ENCODE measurements at places on chromosomes 3 and 15.

DNA sequence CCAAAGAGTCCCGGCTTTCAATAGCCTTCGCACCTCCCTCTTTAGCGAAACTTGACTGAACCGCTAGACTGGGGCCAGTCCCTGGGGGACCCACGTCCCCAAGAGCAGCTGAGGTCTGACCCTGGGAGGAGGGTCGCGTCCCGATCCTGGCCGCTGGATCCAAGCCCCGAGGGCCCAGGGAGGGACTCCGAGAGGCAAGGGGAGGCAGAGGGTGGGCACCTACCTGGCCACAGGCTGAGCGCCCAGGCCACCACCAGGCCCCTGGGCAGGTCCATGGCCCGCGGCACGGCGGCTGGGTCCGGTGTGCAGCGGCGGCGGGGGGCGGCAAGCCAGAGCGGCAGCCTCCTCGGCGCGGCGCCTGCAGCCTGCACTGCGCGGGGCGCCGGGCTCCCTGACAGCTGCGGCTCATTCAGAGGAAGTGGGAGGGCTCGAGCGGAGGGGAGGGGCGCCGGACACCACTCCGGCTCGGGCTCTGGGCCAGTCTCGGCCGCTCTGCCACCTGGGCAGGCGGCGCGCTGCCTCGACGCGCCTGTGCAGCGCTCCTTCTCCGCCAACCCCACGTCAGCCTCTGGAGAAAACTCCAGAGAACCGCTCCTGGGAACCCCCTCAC lies at the start of gene ITGA11:
TSS of gene ITGA11 (minus strand) at position 372 of the 610 bp plus-strand sequence. CDS start at position 275, 97 bp downstream.
- DNase-seq, result no peak

DNA sequence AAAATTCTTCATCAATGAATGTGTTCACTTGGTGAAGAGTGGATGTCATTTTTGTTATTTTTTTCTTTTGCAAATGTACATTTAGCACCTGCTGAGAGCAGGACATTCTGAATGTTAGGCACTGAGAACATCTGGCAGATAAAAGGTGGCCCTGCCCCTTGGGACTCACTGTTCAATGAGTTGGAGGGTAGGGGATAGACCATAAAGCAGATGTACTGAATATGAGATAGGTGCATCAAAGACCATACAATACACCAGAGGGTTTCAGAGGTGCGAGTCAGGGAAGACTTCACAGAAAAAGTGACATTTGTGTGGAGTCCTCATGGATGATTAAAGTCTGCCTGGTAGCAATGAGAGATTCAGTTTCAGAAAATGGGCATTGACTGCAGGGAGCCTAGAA lies 34.2 kb downstream of the EEFSEC start:
- DNase-seq, result no peak

- DNase-seq, result no peak
Measured at GRCh38 chr3:46678280-46678679, 15.2 kb downstream of the ALS2CL start.

- DNase-seq, result peak; percentile 74
Measured at GRCh38 chr3:14001136-14001535, 121.3 kb upstream of the WNT7A start.

GRCh38 chr3:158802409-158803268 lies 785 bp downstream of the MFSD1 start:
- no peak for DNase-seq

DNA sequence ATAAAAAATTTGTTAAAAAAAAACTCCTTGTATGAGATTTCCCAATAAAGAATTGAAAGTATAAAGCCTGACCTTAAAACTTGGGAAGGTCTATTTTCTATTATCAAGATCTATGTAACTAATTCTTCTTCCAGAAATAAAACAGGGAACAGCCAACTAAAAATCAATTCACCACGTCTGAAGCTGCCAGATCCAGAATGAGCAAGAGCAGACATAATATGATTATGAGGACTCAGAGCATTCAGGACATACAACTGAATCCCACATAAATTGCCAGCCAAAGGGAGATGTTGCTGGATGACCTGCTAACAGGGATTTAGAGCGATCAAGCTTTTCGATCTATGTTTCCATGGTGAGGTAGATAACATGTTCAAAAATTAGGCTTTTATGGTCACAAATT lies 1151.3 kb upstream of the CADM2 start:
- no peak for DNase-seq

DNA sequence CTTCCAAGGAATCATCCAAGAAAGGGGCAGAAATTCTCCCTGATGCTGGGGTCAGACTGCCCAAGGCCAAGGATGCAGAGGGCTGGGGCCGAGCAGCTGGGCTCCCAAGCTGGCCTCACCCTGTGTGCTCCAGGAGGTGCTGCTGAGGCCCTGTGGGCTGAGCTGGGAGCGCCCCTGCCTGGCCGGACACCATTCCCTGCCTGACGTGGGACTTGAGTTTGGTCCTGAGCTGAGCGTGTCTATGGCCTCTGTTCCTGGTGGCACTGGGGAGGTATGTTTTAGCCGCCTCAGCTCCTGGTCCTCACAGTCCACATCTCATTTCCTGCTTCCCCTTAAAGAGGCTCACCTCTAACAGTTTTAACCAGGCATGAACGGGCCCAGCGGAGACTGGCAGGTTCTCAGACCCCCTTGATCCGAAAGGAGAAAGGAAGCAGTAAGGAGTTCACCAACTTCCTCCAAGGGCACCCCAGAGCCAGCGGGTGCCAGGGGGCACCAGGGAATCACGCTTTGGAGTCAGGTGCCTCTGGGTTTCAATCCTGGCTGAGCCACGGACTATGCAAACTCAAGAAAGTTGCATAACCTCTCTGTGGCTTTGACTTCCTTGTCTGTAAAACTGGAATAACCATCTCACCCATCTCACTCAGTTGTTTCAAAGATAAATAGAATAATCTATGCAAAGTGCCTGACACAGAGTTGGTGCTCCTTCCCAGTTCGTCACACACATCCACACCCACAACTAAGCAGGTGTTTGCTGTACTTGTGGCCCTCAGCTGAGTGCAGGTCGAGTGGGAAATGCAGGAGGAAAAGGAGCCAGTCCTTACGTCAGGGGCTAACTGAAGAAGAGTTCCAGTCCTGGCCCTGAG lies 48.6 kb downstream of the SLC12A8 start:
- peak; percentile 11 for DNase-seq

- DNase-seq, result no peak
Measured at GRCh38 chr3:59277816-59278215, 228.0 kb upstream of the CFAP20DC start.

DNA sequence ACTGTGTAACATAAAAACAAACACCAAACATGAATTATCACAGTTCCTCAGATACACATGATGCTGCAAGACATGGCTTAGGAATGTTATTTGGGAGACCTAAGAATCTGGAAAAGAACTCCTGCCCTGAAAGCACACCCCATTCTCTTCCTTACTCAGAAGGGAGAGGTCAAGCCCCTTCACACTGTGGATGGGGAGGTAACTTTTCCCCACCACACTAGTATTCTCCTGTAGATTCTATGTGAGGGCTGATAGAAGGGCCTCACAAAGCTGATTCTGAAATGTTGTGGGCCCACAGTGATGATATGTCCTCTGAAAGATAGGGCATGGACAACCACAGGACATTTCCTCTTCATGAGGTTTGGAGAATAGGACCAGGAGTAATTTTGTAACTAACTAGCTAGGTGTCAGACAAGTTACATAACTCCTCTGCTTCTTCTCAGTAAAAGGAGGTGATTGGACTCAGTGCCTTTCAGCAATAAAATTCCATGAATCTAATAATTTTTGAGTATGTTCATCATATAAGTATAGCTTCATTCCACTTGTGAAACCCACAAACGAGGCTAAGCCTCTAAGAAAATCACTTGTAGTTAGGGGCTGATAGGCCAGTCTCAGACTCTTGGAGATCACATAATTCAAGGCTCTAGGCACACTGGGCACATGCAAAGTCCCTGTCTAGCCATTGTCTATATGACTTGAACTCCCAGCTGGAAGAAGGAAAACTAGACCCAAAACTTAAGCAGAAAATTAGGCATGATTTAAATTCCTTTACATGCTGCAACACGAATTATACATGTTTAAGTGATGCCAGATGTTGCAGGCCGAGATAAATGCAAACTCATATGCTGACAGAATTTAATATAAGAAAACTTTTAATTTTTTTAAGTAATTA lies 7.5 kb downstream of the PTX3 start:
- no peak for DNase-seq

DNA sequence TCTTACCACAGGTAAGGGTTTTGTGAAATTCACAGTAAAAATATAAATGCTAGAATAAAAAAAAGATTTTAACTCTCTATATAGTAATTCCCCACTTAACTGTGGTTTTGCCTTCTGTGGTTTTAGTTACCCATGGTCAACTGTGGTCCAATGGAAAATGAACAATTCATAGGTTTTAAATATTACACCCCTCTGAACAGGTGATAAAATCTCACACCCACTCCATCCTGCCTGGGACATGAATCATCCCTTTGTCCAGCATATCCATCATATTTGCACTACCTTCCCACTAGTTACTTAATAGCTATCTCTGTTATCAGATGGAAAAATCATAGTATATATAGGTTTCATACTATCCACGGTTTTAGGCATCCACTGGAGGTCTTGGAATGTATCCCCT lies 49.2 kb downstream of the HDGFL3 start:
- no peak for DNase-seq

DNA sequence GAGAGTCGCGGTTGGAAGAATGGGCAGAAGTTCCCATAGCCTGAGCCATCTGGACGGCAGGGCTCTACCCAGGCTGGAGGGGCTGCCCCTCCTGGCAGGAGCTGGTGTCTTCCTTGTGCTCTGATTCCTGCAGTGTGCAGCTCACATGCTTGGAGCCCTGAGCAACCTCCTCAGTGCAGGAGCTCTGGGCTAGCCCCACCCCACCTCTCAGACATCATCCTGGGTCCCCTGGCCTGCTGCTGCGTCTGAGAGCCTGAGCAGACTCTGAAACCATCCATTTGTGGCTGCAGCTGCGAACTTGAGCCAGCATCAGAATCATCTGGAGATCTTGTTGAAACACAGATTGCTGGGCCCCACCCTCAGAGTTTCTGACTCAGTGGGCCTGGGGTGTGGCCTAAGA lies 42.8 kb downstream of the POMGNT2 start:
- DNase-seq, result no peak

- DNase-seq, result no peak
Measured at GRCh38 chr15:101012326-101013200, 93.4 kb downstream of the LRRK1 start.

- DNase-seq, result no peak
Measured at GRCh38 chr3:37453393-37454389, 279.3 kb upstream of the LRRFIP2 start.

- no peak for DNase-seq
Measured at GRCh38 chr15:88637436-88637835, 1.4 kb upstream of the ISG20 start.

DNA sequence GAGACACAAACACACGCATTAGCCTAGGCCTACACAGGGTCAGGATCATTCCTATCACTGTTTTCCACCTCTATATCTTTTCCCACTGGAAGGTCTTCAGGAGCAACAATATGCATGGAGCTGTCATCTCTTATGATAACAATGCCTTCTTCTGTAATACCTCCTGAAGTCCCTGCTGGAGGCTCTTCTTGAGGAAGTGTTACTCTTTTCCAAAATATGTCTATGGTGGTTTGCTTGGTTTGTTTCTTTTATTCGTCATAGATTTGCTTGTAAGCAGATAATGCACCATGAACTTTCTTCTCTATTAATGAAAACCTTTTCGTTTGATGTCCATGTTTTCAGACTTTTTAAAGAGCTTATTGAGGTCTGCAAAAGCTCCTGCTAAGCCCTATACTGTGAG lies 109.3 kb downstream of the GMPS start:
- DNase-seq, result no peak

DNA sequence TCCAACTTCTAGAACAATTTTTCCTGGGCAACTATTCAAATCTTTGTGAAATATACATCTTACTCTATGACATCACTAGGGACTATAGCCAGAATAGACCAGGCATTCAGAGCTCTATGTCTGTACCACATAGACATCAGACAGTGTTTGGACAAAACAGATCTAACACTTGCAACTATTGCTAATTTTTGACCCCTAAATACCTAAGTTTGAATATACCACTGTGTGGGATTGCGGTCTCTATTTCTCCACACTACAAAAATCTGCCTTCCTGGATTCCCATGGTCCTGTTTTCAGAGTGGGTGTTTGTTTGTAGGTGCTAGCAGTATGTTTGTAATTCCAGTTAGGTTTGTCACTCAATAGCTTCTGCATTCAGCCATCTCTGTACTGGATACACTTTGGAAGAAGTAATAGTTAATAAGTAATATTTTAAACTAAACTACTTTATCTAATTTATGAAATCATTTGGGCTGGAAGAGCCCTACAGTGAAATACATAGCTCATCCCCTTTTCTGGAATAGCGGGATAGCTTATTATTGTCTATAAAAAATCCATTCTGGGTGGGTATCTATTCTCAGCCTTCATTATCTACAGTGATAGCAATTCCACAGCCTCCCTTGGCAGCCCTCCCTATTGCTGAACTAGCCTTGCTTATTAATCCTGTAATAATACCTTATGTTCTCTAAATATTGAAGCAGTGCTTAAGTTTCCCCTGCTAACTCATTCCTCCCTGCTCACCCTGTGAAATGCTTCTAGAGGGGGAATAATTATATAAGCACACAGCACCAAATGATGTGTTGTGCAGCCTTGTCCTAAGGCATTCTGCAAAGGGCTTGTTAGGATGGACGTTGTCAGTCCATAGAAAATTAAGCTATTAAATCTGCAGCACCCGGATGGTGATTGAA lies 49.4 kb downstream of the RBMS3 start:
- no peak for DNase-seq

DNA sequence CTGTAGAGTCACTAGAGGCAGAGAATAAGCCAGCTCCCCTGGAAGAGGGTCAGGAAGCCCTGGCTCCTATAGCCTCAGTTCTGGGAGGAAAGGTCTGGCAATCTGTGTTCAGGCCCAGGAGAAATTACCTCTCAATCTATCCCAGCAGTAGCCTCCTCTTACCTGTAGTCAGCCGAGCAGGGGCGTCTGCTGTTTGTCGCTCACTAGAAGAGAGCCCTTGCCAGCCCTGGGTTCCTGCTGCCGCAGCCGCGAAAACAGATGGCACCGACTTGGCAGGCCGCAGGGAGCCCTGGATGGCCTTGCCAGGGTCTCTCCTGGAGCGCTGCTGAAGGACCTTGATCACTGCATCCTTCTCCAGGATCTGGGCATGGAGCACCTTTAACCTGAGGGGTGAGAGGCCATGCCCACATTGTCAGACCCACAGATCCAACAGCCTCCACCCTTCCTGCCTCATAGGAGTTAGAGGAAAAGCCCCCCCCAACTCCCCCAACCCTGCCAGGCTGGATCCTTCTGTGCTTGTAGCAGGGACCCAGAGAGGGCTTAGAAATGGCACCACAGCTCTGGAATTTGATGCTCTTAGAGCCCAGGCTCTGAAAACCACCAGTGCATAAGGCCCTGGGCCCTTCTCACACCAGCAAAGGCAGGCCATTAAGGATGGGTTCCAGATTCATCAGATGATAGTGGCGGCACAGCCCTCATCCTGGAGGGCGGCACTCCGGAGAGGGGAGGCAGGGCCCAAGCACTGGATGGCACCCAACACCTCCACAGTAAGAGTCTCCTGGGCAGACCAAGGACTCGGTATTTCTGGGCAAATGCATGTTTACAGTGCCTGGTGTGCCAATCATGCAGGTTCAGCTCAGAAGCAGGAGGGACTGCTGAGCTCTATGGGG lies 14.9 kb downstream of the AMOTL2 start:
- no peak for DNase-seq

GRCh38 chr3:183807209-183807728 lies 18.1 kb downstream of the MAP6D1 start:
- no peak for DNase-seq

Data from SW 1271 (cell line).